ENCODE measurements at places on chromosomes 7 and 10.

- peak; percentile 69 for DNase-seq
Observed at GRCh38 chr7:157612664-157613561, 276.1 kb downstream of the DNAJB6 start.

GRCh38 chr7:118259115-118259514, 34.6 kb downstream of the ANKRD7 start:
- DNase-seq = no peak

DNA sequence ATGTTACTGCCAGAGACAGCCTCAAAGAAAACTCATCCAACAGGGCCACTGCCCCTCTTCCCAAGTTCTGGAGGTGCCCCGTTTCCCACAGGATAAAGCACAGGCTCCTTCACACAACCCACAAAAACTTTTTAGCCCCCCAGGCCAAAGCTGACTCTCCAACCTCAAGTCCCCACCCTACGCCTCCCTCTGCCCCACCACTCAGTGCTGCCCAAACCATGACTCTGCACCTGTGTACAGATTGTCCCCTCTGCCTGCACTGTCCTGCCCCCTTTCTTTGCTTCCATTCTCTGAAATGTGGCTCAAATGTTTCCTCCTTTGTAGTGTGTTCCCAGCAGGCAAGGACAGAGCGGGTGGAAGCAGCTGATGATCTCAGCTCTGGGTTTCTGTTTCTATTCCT, 284.0 kb downstream of the GRID1 start:
- no peak for DNase-seq

DNA sequence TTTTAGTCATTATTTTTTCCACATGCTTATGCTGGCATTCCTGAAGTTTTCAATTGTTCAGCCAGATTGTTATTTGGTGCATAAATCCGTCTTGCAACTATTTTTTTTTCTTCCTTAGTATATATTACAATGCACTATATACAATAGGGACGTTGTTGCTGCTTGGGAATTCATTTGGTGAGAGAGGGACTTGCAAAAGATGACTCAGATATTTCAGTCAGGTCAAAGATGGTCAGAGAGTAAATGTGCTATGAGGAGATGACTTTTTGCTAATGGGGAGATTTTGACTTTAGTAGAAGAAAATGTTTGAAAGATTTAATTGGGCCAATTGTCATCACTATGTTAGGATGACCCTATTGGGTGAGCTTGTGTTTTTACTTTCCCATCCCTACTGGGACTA, 348.4 kb upstream of the MTPN start:
- no peak for DNase-seq

DNA sequence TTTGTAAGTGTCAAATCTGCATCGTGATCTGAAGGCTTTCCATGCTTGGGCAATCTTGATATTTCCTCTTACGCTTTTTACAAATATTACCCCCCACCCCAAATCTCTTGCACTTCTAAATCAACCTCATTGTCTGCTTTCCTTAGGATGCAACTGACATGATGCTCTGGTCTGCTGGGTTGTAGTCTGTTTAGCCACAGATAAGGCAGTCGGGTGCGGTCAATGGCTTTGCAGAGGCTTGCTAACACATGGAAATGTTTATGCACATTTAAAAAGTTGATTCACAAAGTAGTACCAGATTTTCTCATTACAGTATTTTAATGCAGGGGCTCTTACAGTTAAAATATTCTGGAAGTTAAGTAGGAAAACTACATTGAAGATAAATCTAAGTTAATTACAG, 172.5 kb downstream of the BAMBI start:
- DNase-seq = no peak

DNA sequence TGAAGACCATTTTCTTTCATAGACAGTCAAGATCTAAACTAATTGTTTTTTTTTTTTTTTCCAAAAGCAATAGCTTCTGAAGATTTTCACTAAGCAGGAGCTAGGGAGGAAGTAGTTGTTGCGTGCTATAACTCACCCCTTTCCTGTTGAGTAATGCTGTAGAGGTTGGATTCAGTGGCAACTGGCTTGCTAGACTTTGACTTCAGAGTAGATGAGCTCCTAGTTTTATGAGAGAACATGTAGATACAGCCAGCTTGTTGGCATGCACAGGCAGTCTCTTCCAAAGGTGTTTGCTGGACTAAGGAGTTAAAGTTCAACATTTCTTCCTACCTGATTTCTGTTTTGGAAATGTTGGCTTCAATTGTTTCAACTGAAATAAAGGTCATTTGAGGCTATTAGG, 66.2 kb upstream of the MXI1 start:
- no peak for DNase-seq

- no peak for DNase-seq
Observed at GRCh38 chr10:32039734-32040133, 16.5 kb downstream of the KIF5B start.

- no peak for DNase-seq
Observed at GRCh38 chr7:116285252-116285651, 74.9 kb downstream of the TES start.

DNA sequence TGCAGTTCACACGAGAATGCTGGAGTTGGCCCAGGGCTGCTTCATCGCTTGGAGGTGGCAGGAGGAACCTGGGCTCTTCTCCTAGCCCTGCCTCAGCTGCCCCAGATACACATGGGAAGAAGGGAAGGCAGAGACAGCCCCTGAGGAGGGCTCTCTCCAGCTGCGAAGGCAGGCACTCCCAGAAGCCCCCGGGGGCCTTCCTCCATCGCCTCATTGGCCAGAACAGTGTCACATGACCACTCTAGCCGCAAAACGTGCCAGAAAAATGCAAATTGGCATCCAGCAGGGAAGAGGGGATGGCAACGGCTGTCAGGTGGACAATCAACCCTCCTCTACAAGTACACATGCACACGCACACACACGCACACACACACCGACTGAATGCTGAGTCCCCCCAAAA, 217.8 kb upstream of the FRMD4A start:
- DNase-seq = no peak

- no peak for DNase-seq
Observed at GRCh38 chr7:26535483-26536007, 243.9 kb downstream of the SNX10 start.

GRCh38 chr7:42494199-42494710, 257.2 kb upstream of the GLI3 start:
- DNase-seq = no peak

DNA sequence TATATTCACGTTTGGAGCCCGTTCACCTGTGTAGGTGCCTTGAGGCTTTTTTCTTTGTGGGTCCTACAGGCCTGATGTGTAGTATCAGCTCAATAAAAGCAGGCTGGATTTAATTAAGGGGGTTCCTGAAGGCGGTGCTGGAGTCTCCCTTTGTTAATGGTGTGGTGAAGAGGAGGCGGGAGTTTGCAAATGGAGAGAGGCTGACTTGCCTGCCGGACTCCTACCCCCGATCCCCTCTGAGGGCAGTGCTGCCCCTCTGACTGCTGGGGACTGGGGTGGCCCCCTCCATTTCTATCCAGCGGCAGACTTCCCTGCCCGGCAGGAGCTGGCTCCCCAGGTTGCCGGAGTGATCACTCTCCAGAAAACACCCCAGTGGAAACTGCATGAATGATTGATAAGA, 45.1 kb downstream of the ZMIZ1 start:
- DNase-seq = no peak

- DNase-seq = no peak
Observed at GRCh38 chr7:41886262-41886900, 183.5 kb upstream of the INHBA start.

GRCh38 chr10:65194126-65194525, 1672.9 kb downstream of the REEP3 start:
- DNase-seq = no peak

DNA sequence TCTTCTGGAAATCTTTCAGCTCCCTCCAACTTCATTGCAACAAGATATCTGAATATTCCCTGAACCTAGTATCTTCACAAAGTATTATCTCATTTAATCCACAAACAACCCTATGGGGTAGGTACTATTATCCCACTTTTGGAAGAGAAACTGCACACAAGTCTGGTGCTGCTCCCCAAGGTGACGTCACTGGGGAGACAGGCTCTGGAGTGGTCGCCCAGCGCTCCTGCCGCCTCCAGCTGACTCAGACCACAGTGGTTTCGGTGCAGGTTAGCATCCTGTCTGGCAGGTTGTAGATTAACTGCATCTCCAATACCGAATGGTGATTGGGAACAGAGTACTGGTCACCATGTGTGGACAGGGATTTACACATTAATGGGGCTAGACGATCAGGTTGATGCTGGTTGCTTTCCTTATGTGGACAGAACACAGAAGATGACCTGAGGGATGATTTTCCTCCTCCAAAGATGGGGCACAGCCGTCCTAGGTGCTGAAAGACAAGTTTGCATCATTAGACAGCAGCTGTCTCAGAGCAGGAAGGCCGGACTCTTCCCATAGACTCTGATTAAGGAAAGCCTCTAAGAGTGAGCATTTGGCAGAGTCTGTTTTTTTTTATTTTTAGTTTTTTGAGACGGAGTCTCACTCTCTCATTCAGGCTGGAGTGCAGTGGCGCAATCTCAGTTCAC, 128.6 kb downstream of the TRRAP start:
- no peak for DNase-seq

DNA sequence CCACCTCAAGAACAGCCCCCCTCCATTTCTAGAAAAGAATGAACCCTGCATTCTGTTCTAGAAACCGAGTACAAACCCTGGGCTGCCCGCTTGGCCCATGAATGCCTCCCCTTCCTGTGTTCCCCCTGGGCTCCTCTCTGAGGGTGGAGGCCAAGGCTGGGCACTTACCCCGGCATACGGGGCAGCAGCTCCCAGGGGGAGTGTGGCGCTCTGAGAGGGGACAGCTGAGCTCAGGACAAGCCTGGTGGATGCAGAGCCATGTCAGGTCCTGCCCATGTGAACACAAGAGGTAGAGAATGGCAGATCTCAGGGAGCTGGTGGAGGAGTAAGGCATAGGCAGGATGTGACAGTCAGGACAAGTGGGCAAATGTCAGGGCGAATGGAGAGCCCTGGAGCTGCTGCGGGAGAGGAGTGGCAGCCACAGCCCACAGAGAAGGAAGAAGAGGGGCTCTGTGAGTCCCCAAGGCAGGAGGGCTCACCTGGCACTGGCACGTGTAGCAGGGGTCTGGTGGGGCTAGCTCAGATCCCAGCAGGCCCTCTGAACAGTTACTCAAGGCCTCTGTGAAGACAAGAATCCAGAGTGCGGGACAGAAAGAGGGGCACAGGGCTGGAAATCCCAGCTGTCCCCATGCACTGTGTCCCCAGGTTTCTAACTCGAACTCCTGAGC, 18.9 kb downstream of the ATP6V1F start:
- peak; percentile 51 for DNase-seq

GRCh38 chr7:2521952-2522591, 2.5 kb downstream of the LFNG start:
- peak; percentile 64 for DNase-seq

- no peak for DNase-seq
Observed at GRCh38 chr7:107014387-107015023, 30.0 kb upstream of the PRKAR2B start.

DNA sequence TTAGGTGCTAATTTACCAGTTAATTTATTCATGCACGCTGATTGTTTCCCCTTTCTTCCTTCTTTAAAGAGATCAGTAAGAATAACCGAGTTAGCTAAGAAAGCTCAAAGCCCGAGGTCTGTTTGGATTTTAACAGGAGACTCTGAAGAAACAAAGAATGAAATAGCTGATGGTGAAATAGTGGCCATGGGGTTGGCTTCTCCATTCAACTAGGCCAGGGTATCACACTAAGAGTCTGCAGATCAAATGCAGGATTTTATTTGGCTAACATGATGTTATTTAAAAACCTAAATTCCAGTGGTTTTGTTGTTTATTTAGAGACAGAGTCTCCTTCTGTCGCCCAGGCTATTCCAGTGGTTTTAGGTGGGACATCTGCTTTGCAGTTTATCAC, 65.2 kb upstream of the SYPL1 start:
- no peak for DNase-seq

- no peak for DNase-seq
Observed at GRCh38 chr10:71269301-71270288, 49.5 kb upstream of the SLC29A3 start.

- no peak for DNase-seq
Observed at GRCh38 chr7:18521945-18522566, 26.5 kb downstream of the HDAC9 start.

DNA sequence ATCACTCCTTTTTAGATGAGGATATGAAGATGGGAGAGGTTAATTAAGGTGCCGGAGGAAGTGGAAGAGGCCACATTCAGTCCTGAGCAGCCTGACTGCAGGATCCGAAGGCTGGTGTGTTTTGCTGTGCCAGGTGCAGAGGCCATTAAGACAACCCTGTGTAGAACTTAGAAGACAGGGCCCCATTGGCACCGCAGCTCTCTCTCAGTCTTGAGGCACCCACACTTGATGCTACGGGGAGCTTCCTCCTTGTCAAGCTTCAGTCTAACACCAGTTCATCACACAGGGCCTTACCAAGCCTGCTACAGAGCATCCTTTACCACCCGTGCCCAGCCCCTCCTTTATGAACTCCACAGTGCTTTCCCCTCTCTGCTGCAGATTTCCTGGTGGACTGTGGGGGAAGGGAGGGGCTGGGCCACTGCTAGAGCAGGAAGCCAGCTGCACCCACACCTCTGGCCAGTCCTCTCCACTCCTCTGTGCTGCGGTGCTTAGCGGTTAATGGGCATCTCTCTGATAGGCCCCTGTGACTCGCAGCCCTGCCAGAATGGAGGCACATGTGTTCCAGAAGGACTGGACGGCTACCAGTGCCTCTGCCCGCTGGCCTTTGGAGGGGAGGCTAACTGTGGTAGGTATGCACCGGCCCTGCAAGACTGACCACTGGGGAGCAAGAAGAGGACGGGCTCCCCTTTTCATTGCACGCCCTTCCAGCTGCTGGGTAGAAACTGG, 45.5 kb downstream of the VWA2 start:
- no peak for DNase-seq

GRCh38 chr10:17651896-17652295, 7.9 kb downstream of the STAM start:
- DNase-seq = no peak

GRCh38 chr7:15686295-15686956, at the start of gene MEOX2:
Gene MEOX2 (minus strand): TSS chr7:15686683. CDS start chr7:15686402, 281 bp downstream.
- DNase-seq = no peak

GRCh38 chr7:112381311-112382091, 68.8 kb upstream of the IFRD1 start:
- no peak for DNase-seq

- no peak for DNase-seq
Observed at GRCh38 chr10:103445767-103446567, 6.2 kb downstream of the CALHM2 start.

DNA sequence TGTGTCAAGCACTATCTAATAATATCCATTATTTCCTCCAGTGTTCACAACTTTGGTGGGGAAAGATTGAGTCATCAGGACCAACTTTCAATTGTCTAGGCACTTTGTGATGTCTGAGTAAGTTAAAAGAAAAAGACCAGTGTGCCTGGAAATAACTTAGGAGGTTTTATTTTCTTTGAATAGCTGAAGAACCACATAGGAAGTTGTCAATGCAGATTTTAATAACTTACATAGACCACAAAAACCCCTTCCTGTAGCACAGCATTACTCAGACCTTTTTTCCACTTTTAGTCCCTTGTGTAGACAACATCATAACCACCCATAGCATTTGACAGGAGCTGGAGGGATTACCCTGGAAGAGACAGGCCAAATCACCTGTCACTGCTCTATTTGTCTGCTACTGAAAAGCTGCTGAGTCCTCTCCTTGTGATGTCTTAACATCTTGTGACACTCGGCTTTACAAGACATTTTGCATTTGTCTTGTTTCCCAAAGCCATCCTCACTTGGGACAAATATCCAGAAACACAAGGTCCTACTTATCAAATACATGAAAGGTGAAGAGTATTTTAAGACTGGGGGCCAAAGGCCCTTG, 241.5 kb upstream of the PTER start:
- DNase-seq = no peak

All from naive thymus-derived CD8-positive, alpha-beta T cell (primary cell).